Activated CD4-positive, alpha-beta T cell treated with anti-CD3 and anti-CD28 coated beads, Interleukin-2, amount 10 ng/mL, durations not matched to agents 24 days and 14 days (primary cell): ENCODE measurements at places on chromosomes 6 and 20. TPM values are rescaled to one million over a fixed set of nuclear protein-coding genes. Genes with fewer than 3 reads are reported as not detected.

Gene COL11A2
- 0.47 and 0.56 TPM in 2 replicates for total RNA-seq

Gene CD93
- total RNA-seq = 1.5 and 1.7 TPM in 2 replicates

Gene SRMS
- not detected in 2 replicates for total RNA-seq

Gene CGAS
- total RNA-seq = 45.0 and 49.7 TPM in 2 replicates

Gene UTRN
- total RNA-seq = 36.7 and 45.1 TPM in 2 replicates

Gene LAMA4
- total RNA-seq = not detected in 2 replicates

Gene TRAPPC3L
- total RNA-seq = not detected in 2 replicates

Gene FAM210B
- 5.5 and 6.0 TPM in 2 replicates for total RNA-seq

Gene CLPSL2
- not detected in 2 replicates for total RNA-seq

Gene BCAS1
- not detected in 2 replicates for total RNA-seq

Gene ABCC10
- total RNA-seq = 38.2 and 40.0 TPM in 2 replicates

Gene MBOAT1
- 11.8 and 12.8 TPM in 2 replicates for total RNA-seq

Gene ETV7
- 0.54 and 0.57 TPM in 2 replicates for total RNA-seq

GRCh38 chr20:51022803-51023616 lies at the start of gene KCNG1:
TSS of gene KCNG1 (minus strand) at chr20:51023107. CDS start at chr20:51010338, 12,769 bp downstream.
- DNase-seq = peak; percentile 85

DNA sequence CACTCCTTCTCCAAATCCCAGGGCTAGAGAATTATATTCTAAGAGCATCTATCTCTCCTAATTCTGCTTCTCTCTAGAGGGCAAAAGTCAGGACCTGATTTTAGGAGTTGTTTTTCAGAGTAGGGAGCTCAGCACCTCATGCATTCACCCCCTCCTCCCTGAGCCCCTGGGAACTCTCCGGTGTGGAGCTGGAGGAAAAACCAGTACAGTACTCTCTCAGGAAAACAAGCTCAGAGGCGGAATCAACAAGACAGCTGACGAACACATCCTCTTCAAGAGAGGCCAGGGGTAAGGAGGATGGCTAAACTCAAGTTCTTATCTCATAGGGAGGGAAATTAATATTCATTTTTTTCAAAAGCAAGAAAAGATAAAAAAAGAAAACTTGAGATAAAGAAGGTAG lies 120.1 kb upstream of the CDYL start:
- no peak for DNase-seq

- no peak for DNase-seq
Observed at GRCh38 chr6:31528821-31529328, at the start of gene MCCD1. TSS of gene MCCD1 (plus strand) at chr6:31528962. CDS start at chr6:31529015, 53 bp downstream.

DNA sequence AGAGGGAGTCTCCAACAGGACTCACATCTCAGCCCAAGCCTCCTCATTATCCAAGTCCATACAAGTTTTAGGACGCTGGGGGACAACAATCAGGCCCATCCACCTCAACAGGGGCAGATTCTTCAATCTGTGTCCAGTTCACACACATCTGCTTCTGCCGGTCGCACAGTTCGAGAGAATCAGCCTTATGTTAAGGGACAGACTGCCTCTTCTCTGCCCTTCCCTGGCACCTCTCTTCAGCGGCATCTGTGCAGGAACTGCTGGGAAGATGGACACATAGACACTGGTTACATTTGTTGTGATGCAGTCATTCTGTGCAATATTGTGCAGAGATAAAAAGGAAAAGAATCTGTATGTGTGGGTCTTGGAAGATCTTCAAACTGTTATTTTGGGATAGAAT lies 21.0 kb downstream of the ULBP1 start:
- no peak for DNase-seq

GRCh38 chr6:112251171-112251875 lies 3.0 kb downstream of the LAMA4 start:
- no peak for DNase-seq

GRCh38 chr20:50891138-50891537 lies 40.1 kb downstream of the ADNP start:
- DNase-seq = no peak

- DNase-seq = no peak
Observed at GRCh38 chr6:158548418-158549161, 11.3 kb upstream of the TMEM181 start.

DNA sequence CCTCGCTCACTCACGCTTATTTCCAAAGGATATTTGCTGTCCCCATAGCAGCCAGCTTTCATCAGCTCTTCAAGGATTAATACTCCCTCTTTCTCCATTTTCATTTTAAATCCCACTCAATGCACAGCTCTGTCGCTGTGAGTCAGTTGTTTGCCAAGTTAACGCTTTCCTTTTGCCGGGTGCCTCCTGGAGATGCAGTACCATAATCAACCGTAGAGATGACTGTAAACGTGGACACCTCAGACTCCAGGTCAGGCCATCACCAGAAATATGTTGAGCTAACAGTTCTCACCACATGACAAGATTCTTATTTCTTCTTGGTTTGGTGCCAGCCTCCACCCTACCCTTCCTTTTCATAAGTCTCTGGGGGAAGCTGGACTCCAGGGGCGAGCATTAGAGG lies 66.6 kb upstream of the TAB2 start:
- DNase-seq = no peak

DNA sequence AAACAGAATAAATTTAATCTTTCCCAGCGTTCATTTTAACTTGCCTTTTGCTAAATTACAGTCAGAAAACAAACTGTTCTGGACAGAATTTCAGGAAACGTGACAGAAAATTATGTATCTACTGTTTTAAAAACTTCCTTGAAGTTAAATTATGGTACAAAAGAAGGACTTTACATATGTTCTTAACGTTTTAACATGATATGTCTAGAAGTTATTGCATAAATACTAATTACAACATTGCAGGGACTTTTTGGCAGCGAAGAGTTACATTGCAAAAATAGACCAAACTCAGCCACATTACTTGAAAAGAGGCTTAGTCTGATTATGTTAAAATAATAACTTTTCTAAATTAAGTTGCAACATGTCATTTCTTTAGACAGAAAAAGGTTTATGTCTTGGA lies 142.1 kb upstream of the IMPG1 start:
- DNase-seq = no peak

DNA sequence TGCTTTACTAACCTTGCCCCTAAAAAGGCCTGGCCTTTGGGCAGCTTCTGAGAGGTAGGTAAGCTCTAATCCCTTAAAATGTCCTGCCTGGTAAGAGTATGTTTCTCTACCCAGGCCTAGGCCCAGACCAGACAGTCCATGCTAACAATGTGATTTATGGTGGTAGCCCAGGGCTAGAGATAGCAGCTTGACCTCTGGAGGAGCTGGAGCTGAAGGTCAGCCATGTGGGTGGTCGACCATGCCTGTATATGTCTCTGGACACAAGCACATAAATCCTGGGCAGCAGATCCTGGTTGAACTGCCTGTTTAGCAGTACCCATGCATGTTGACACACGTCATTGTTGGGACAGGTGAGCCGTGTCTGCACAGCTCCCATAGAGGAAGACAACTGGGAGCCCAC lies 62.1 kb upstream of the PHACTR1 start:
- no peak for DNase-seq

GRCh38 chr20:50142812-50143211 lies 10.7 kb downstream of the PEDS1 start:
- DNase-seq = no peak

DNA sequence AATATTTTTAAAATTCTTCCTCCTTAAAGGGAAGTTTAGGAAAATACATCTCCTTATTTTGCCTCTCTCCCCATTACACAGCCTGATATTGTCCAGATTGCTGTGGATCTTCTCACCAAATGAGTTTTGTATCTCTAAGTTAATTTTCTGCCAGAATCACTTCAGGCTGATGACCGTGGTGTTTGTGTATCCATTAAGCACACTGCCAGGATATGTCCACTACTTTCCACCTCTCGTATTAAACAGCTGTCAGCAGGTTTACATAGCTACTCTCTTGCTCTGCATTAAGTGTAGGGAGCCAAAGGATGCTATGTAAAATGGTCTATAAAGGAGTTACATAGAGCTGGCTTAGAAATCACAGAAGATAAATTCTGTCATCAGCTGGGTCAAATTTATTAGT lies 201.1 kb downstream of the ZFAND3 start:
- DNase-seq = no peak

DNA sequence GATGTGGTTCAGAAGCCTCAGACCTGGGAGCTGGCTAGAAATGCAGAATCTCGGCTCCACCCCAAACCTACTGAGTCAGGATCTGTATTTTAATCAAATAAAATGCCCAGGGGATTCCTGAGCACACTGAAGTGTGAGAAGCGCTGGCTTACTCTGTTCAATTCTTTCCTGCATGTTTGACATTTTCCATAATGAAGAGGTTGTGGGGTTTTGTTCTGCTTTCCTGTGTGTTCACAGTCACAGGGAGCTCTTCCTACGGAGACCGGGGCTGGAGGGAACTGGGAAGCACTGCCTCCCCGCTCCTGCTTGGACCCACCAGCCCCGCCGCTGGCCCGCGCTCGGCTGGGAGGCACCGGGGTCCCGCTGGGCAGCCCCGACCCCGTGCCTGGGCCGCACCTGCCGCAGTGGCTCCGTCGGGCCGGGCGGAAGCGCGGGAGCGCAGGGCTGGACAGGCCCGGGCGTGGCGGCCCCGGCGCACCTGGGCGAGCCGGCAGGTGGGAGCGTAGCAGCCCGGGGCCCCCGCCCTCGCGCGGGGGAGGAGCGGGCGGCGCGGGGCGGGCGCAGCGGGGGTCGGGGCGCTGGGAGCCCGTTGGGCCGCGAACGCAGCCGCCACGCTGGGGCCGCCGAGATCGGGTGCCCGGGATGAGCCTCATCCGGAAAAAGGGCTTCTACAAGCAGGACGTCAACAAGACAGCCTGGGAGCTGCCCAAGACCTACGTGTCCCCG lies at the start of gene MAPK13:
MAPK13 (plus strand) TSS at position 573 of the 726 bp plus-strand sequence; CDS start at position 643, 70 bp downstream.
- peak; percentile 82 for DNase-seq

DNA sequence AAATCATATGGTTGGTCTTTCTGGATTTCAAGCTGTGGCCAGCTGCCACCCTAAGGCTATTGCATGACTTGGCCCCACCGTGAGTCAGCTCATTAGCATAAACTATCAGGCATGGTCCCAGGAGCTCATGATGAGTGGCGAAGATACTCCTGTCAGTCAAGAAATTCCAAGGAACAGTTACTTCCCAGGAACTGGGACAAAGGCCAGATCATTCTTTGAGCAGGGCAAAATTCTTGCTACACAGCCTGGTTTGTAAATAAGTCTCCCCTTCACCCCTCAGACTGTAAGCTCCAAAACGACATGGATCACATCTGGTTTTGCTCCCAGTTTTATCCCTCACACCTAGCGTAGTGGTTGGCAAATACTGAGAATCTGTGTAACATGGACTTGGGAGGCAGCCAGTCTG lies 33.0 kb upstream of the KIAA1586 start:
- no peak for DNase-seq

- DNase-seq = no peak
Observed at GRCh38 chr6:101118136-101118396, 236.9 kb upstream of the ASCC3 start.

DNA sequence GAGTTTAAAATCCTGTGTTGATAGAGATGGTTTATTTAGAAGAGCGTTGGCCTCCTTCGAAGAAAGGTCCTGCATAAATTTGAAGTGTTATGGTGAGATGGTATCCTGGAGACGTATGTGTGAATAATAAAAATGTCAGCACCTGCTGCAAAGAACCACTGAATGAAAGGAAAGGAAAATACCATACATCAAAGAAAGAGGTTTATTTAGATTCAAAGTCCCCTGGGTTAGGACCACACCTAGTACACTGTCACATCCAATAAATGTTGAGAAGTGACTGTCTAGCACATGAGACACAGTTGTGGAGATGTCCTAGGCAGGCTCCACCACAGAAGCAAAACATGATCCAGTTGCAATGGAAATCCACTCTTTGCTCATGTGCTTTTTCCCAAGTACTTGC lies 214.7 kb downstream of the PAX1 start:
- no peak for DNase-seq

- no peak for DNase-seq
Observed at GRCh38 chr20:7977709-7978108, 37.5 kb upstream of the HAO1 start.

- DNase-seq = no peak
Observed at GRCh38 chr6:84421031-84421430, 193.6 kb upstream of the CEP162 start.

GRCh38 chr6:37149745-37150144 lies 20.2 kb upstream of the PIM1 start:
- no peak for DNase-seq

DNA sequence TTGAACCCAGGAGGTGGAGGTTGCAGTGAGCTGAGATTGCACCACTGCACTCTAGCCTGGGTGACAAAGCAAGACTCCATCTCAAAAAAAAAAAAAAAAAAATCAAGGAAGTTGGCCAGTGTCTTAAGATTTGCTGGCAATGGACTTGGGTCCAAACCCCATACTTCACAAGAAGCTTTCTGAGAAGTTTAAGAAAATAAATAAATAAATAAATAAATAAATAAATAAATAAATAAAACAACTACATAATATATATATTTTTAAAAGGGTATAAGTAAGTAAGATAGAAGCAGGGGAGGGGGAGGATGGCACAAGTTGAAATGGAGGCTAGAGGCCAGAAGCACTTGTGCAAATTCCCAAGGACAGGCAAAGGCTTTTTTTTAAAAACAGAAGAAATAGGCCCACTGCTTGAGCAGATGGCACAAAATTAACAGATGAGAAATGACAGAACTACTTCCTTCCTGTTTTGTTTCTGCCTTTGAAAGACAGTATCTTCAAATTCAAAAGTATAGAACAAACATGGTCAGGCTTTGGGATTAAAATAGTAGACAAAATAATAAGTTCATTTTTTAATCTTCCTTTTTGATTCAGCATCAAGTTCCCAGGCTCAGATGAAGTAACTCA lies 287.7 kb downstream of the ALDH8A1 start:
- DNase-seq = no peak

- DNase-seq = no peak
Observed at GRCh38 chr6:86147859-86148258, 505.2 kb upstream of the SYNCRIP start.

- no peak for DNase-seq
Observed at GRCh38 chr20:40481743-40482458, 207.1 kb downstream of the MAFB start.

- DNase-seq = no peak
Observed at GRCh38 chr6:16352258-16352635, 113.9 kb downstream of the GMPR start.

- no peak for DNase-seq
Observed at GRCh38 chr6:166119116-166119911, 48.3 kb downstream of the TBXT start.

- DNase-seq = no peak
Observed at GRCh38 chr6:107539849-107540464, 50.0 kb downstream of the SOBP start.

DNA sequence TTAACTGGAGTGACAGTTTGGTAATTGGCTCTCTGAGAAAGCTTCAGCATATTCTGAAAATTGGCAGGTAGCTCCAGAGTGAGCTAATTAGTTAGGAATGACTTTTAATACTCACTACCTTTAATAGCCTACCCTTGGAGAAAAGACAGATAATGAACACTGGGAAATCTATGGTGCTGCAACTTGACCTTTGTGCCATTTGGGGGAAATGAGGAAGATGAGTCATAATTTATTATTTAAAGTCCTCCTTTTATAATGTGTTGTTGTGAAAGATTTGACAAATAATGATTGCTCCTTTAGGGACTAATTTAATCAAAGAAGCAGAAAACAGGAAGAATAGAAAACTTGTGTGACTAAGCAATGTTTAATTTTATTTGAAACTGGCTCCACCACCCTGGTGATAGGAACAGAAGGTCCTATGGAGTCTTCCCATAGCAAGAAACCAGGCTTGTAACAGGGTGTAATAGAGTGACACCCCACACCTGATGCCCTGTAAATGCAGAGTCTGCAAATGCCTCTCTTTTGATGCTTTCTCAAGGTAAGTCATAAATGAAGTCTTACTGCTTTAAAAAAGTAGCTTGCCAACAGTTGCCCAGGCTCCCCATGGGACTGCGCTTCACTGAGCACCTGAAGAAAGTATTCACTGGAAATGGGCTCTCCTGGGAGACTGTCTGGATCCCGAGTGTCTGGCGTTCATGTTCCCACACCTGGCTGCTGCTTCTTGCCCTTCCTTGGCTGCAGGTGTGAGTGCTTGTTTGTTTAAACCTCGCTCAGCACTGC lies 134.4 kb downstream of the LRRC1 start:
- no peak for DNase-seq
